ENCODE measurements at places on chromosomes 11 and 22. TPM values are rescaled to one million over a fixed set of nuclear protein-coding genes. Genes with fewer than 3 reads are reported as not detected.

- DNase-seq, result no peak
Measured at GRCh38 chr22:43449831-43450225, 38.0 kb downstream of the MPPED1 start.

DNA sequence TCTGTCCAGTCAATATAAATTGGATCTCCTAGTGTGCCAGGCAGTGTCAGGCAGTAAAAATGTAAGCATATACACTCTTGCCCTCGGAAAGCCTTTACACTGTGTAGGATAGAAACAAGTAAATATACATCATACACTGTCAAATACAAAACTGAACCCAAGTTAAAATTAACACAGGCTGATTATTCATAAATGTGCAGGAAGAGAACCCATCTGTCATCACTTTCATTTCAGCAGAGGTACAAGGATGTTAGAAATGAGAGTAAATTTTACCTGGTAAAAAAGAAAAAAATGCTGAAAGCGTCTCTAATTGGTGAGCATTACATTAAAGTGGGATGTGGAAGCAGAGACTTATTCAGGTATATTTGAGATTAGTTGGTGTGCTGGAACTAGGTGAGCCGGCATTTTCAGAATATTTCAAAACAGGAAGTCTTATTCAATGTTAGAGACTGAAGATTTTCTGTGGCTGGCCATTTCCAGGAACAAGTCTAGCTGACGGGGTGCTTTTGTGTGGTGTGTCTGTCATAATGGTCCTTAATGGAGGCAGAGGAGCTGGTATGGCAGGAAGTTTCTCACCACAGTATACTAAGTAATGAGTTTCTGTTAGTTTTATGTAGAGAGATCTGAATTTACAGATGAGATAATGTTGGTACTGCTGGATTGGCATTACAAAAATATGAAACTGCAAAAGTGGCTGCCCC is 192.6 kb downstream of the CASP12 start:
- DNase-seq, result peak; percentile 77

DNA sequence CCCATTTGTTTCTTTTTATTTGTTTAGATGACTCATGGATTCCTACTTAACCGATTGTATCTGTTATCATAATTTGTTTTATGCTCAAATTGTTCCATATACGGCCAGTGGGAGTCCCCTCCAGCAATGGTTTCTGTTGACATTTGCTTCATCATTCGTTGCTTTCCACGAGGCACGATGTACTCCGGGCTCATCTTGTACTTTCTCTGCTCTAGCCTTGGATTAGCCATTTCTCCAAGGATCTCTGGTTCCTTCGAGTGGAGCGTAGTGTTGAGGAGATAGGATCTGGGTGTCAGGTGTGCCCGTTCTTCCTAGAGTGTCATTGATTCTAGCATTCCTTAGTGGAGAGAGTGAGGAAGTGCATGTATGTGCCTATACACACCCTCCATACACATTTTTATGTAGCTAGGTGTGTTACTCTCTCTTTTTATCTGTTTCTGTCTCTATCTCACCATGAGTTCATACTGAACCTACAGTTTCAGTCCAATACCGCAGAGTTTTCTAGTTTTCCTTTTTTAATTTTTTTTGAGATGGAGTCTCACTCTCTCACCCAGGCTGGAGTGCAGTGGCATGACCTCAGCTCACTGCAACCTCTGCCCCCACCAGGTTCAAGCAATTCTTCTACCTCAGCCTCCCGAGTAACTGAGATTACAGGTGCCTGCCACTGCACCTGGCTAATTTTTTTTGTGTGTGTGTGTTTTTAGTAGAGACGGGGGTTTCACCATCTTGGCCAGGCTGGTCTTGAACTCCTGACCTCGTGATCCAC is 31.4 kb downstream of the TECTA start:
- no peak for DNase-seq

GRCh38 chr22:33535937-33536875 is 384.1 kb downstream of the LARGE1 start:
- DNase-seq, result peak; percentile 45

GRCh38 chr11:118806400-118806799 is 15.4 kb upstream of the DDX6 start:
- no peak for DNase-seq

DNA sequence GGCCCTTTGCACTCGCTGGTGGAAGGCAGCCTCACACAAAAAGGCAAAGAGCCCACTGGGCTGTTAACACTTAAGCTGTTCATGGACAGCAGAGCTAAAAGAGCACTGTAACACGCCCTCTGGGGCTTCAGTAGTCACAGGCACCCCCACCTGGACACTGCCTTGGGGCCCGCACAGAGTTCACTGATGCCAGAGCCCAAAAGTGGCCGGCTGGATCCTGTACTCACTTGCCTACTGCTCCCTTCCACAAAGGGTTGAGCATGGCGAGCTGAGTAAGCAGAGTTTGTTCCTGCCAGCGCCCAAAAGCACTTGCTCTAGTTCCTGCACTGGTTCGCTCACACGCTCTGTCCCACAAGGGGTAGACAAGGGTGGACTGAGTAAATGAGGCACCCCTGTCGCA is 78.8 kb downstream of the RELT start:
- peak; percentile 31 for DNase-seq

- no peak for DNase-seq
Measured at GRCh38 chr11:96744697-96745096, 354.9 kb downstream of the JRKL start.

DNA sequence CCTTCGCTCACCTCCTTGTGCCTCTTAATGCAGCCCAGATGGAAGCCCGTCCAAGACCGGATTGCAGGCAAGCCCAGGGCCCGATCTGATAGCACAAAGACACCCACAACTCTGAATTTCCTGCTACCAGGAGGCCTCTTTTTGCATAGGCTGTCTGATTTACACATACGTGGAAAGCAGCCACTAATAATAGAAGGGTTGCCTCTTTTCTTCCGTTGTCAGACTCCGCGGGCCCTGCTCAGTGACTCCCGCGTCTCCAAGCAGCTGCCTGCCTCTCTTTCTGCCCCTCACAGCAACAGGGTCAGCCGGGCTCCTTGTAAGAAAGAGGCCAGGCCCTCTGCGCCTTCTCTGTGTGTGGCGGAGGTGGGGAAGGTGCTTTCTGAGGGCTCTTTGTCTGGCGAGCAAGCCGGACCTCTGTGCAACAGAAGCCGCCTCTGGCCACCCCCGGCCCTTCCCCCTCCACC is 26.7 kb downstream of the FLI1 start:
- DNase-seq, result peak; percentile 68

DNA sequence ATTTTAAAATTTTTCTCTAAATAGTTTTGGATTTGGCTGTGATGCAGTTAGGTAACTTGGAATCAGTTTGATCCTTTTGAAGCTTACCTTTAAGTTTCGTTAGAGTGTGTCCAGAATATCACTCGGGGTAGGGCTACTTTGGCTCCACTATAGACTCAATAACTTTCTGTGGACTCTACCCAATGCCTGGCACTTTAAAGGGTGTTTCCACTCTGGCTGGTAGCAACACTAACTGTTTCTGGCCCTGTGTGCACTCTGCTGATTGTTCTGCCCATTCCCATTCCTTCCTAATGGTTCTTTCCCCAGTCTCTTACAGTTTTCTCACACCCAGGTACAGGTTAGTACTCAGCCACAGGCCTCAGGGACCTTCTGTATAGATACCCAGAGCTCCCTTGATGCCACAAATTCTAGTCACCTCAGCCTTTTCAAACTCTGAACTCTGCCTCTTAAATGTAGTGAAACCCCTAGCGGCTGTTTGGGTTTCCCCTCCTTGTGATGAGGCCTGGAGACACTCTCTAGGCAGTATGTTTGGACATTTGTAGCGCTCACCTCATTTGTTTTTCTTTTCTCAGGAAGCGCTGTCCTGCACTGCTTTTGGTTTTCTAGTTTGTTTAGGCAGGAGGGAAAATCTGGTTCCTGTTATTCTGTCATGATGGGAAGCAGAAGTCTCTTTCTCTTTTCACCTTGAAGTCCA is 16.8 kb downstream of the CUL5 start:
- no peak for DNase-seq

DNA sequence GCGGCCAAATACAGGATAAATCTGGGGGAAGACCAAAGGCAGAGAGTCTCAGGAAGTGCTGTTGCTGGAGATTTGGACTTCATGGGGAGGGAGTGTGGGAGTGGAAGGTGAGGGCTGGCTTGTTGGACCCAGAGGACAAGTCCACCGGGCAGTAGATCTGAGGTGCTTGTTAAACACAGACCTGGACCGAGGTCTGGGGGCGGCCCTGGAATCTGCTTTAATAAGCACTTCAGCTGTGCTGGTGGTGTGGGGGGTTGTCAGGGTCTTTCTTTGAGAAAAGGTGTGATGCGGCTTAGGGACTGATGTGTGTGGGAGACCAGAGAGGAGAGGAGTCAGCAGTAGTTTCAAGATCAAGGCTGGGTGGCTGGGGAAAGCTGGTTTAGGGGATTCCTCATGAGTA is 4.4 kb downstream of the TRMU start:
- no peak for DNase-seq

GRCh38 chr22:28670161-28670560 is 9.5 kb downstream of the TTC28 start:
- no peak for DNase-seq

DNA sequence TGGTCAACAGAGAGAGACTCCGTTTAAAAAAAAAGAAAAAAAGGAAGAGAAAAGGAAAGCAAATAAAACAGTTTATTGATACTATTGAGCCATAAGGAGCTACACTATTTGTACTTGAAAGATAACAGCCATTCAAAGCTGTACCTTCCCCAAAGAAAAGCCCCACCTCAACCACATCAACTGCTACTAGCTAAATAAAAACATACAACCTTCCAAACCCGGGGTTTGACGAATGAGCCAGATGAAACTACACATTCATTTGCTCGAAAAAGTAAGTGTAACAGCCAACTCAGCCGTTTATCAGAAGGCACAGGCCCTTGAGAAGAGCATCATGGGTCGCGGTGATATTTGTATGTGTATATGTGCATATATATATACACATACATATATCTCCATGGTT is 78.4 kb downstream of the SIK3 start:
- no peak for DNase-seq

DNA sequence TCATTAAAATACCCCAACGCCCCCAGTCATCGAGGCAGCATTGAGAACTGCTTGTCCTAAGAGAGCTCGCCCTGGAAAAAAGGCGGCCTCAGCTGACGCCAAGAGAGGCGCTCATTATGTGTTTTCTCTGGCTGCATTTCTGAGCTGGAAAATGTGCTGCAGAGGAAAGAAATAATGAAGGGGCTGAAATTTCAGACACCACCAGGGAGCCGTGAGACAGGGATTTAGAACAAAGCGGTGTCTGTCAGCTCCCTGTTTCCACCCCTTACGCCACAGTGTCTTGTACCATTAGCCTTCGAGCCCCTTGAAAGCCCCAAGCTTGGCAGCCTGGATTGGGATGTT is 14.4 kb downstream of the USH1C start:
- peak; percentile 85 for DNase-seq

GRCh38 chr22:37228106-37229011 is 15.7 kb downstream of the RAC2 start:
- peak; percentile 70 for DNase-seq

DNA sequence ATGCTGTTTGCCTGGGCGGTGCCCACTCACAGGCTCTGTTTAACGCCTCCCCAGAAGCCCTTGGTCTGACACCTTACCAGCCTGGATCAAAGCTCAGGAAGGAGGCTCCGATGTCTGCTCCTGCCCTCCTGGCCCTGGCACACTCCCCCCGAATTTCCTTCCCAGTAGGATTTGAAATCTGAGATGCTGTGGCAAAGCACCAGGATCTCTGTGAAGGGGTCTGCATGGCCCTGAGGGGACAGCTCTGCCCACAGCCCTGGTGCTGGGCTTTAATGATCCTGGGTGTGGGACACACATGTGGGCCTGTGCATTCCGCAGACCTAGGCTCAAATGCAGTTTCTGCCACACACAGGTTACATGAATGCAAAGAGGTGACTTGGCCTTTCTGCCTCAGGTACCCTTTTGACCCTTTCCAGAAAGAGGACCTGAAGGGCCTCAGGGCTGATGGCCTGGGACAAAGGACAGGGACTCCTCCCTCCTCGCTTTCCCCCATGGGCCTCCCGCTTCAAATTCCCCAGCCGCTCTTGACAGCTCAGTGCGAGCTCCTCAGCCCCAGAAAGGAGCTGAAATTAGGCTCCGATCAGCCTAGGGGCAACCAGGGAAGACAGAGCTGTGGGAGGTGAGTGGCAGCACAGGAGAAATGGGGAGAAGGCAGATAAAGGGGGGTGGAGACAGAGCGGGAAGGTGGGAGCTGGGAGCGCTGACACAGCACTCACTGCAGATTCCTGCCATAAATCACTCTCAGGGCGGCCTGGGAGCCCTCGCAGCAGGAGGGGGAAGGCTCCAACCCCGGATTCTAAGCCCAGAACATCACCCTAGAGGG is 41.3 kb downstream of the TRIM29 start:
- DNase-seq, result no peak

DNA sequence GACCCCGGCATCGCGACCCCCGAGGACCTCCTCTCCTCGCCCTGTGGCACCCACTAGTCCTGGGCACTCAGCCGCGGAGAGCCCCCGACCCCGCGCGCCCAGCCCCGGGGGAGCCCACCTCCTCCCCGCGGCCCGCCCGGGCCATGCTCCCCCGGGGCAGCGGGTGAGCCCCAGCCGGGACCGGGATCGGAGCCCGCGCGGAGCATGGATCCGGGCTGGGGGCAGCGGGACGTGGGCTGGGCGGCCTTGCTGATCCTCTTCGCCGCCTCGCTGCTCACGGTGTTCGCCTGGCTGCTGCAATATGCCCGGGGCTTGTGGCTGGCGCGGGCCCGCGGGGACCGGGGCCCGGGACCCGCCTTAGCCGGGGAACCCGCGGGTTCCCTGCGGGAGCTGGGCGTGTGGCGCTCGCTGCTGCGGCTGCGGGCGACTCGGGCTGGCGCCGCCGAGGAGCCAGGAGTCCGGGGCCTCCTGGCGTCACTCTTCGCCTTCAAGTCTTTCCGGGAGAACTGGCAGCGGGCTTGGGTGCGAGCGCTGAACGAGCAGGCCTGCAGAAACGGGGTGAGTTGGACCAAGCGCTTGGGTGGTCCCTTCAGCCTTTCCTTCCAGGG is 498 bp downstream of the C2CD2L start:
- no peak for DNase-seq

Gene PRDX5
- 144 TPM for total RNA-seq

Gene GLYATL1
- 0.58 TPM for total RNA-seq

Gene TTLL1
- total RNA-seq, result 11.4 TPM

Gene ARFGAP2
- total RNA-seq, result 90.2 TPM

Gene SMC1B
- total RNA-seq, result 0.04 TPM

Gene DEFB131B
- not detected for total RNA-seq

Measured in muscle of leg (tissue), 16 donors.